Nucleus accumbens (tissue), 56 donors: ENCODE measurements at places on chromosomes 5 and 9.

DNA sequence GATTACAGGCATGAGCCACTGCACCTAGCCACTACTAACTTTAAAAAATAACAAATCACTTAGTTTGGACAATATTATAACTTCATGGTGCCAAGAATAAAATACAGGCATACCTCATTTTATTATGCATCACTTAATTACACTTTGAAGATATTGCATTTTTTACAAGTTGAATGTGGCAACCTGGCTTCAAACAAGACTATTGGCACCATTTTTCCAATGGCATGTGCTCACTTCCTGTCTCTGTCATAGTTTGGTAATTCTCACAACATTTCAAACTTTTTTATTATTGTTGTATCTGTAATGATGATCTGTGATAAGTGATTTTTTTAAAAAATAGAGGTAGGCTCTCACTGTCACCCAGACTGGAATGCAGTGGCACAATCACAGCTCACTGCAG is 49.9 kb upstream of the ERBIN start:
- DNase-seq: no peak

- no peak for DNase-seq
Measured at GRCh38 chr5:30880514-30880913, 313.0 kb upstream of the CDH6 start.

DNA sequence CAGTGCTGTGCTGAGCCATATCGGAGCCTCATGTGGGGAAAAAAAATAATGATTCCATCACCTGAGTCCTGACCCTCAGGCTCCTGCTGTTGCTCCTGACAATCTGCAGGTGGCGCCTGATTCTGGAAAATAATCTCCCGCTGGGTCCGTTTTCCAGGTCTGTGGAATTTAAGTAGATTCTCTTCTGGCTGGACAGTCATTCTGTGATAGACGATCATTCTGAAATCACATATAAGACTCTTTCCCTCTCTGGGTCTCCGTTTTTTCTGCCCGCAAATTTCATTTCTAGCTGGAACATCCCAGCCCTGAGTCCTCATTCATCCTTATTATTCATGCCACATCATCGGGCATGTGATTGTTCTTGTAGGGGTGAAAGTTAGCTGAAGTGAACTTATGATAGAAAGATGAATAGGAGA is 22.1 kb upstream of the STXBP1 start:
- peak; percentile 40 for DNase-seq

- no peak for DNase-seq
Measured at GRCh38 chr5:15885156-15885555, 294.4 kb downstream of the MARCHF11 start.

DNA sequence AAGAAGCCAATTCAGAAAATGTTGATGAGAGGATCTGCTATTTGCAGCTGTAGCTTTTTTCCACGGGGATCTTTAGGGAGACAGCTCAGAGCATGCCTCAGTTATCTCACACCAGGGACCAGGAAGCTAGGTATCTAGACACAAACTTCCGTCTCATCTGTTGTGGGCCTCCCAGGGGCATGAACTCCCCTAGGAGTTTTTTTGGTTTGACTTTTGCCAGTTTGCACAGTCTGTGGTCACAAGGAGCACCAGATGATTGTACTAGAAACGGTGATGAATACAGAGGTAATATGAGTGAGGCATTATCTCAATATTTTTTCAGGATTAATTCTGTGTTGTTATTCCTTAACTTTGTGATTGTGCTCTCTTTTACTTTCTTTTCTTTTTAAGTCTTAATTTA is 533.2 kb upstream of the SEMA6A start:
- DNase-seq: no peak

DNA sequence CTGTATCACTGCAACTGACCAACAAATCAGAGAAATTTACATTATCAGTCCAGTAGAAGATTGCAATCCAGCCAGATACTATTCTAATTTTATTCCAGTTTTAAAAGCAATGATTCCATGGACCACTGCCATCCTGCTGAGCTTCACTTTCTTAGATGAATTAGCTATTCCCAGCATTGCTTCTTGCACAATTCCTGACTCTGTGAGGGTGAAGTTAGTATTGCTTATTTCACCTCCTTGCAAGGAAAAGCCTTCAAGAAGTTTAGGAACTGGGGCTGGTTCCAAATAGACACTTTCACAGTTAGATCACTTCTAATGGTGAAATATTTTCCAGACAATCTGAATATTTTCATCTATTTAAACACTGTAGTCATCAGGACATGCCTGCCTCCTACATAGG is 338.6 kb upstream of the TNC start:
- no peak for DNase-seq

DNA sequence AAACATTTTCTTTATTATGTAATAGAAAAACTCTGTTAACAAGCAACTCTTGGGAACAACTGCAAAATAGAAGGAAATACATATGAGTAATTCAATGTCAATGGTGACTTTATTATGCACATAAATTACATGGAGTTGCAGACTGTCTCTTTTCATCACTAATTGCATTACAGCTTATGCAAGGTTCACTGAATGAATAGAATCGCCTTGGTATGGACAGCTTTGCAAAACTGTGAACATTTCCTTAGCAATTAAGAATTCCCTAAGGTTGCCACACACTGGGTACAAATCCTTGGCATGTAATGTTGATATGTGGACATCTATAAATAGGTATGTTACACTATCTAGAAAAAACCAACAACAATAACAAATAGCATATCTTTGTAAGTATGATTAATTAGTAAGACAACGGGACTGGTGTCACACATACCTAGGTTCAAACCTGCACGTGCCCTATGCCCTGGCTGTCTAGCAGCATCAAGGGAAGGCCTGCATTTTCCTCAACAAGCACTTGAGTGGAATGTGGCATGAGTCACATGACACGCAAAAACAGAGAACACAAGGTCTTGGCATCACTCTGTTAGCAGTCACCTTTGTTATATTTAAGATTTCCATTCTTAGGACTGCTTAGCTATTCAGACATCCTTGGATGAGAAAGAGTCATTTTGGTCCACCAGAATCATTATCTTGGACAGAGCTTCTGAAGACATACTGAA is 263.9 kb downstream of the CTNND2 start:
- DNase-seq: no peak

DNA sequence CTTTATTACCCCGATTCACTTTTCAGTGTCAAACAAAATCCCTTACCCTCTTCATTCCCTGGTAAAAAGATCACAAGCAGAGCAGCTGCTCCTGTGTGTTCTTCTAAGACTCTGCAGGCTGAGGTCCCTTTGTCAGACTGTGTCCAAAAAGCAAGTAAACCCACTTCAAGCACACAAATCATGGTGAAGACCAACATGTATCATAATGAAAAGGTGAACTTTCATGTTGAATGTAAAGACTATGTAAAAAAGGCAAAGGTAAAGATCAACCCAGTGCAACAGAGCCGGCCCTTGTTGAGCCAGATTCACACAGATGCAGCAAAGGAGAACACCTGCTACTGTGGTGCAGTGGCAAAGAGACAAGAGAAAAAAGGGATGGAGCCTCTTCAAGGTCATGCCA is 34.5 kb downstream of the CREBRF start:
- DNase-seq: no peak

GRCh38 chr9:115398313-115398650 is 280.3 kb upstream of the TNC start:
- no peak for DNase-seq

DNA sequence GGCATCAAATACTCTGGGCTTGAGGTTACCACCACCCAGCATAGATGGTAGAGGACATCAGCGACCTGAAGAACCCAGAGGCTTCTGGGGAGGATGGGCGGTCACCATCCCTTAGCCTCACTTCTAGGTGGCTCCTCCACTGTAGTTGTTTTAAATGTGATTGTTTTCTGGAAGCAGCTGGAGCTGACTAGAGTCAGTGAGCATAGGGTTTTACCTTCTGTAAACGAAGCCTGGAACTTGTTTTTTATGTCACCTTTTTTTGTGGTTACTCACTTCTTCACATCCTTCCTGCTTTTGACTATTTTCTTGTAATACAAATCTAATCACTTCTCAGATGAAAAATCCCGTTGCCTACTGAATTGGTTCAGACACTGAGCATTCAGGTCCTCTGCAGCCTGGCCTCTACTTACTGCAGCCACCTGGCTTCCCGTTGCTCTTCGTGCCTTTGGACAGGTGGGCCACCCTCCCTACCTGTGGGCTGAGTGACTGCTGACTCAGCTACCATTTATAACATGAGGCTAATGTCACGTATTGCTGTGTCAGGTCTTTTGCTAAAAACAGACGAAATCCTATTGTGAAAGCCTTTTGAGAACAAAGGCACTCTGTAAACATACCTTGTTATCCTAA is 167.8 kb downstream of the MAN2A1 start:
- DNase-seq: no peak

- DNase-seq: no peak
Measured at GRCh38 chr9:93086447-93087224, 9.4 kb upstream of the CARD19 start.

DNA sequence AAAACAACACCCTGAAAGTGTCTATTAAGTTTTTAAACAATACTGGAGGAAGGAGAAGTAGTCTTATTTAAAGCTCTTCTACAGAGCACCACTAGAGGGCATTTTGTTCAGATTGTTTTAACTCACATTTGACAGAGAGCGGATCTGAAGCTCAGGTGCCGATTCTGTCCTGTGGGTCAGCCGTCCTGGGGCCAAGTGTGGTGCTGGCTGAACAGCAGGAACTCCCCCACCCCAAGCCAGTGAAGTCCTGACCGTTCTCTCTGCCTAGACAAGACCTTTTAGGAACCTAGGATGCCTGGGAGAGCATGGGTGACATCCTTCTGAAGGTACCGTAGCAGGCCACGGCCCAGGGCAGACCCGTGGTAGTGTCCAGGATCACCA is 3.9 kb downstream of the EXOC3 start:
- DNase-seq: no peak

GRCh38 chr5:123007182-123007581 is 29.3 kb downstream of the PPIC start:
- no peak for DNase-seq

DNA sequence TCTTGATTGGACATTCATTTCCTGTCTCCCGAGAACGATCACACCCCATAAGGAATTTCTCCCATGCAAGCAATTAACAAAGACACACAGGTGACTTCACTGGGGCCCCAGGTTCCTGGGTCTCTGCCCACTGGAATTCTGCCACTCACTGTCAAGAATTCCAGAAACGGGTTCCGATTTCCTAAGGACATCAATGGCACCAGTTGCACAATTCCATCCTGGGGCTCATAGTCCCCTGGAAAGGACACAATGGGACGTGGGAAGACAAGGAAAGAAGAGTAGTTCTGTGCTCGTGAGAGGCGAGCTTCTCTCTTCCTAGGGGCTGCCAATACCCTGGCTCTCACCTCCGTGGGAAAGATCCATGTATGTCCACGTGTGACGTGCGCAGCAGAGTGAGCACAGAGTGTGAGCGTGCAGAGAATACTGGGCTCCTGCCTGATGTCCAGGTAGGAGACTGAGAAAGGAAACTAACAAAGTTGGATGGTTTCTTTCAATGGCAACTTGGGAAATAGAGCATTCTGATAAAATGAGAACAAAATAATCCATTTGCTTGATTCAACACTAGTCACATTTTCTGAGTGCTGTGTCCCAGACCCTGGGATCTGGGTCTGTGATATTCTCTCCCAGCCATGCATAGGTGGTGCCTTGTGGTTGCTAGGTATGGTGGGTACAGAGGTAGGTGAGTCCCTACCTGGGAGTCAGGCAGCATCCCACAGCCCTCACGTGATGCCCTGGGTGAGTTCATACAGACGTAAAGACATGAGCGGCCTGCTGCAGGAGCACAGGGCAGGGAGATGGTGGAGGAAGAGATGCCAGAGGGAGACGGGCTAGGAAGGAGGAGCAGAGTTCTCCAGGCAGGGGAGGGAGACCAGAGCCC is 159.8 kb downstream of the COL23A1 start:
- no peak for DNase-seq

DNA sequence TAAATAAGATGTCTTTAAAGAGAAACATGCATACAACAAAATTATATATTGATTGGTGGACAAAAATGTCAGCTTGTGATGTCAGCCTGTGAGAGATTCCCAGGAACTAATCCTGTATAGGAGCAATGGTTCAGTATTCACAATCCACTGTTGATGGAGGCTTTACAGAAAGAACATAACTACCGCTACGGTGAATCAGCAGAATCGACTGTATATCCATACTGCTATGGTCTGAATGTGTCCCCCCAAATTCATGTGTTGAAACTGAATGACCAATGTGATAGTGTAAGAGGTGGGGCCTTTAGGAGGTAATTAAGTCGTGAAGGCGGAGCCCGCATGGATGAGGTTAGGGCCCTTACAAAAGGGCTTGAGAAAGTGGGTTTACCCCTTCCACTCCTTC is 40.4 kb upstream of the TBC1D2 start:
- no peak for DNase-seq

GRCh38 chr9:133991214-133991921 is 756 bp downstream of the VAV2 start:
- DNase-seq: no peak

- no peak for DNase-seq
Measured at GRCh38 chr9:9563817-9564216, 1049.0 kb downstream of the PTPRD start.

- DNase-seq: no peak
Measured at GRCh38 chr5:9408964-9409363, 136.9 kb downstream of the SEMA5A start.

DNA sequence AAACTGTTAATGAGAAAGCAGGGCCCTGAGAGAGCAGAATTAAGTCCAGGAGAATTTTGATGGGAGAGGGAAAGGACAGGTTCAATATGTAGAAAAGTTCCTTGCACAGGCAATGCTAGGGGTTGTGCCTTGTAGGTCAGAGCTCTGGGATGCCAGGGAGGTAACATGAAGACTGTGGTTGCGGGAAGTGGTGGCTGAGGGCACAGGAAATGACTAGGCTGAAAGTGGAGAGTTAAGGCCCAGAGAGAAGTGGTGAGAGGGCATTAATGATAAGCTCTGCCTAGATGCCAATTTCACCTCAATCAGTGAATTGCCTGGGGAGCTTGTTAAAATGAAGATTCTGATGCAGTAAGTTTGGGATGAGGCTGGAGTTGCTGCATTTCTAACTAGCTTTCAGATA is 31.5 kb upstream of the PPP3R2 start:
- no peak for DNase-seq

DNA sequence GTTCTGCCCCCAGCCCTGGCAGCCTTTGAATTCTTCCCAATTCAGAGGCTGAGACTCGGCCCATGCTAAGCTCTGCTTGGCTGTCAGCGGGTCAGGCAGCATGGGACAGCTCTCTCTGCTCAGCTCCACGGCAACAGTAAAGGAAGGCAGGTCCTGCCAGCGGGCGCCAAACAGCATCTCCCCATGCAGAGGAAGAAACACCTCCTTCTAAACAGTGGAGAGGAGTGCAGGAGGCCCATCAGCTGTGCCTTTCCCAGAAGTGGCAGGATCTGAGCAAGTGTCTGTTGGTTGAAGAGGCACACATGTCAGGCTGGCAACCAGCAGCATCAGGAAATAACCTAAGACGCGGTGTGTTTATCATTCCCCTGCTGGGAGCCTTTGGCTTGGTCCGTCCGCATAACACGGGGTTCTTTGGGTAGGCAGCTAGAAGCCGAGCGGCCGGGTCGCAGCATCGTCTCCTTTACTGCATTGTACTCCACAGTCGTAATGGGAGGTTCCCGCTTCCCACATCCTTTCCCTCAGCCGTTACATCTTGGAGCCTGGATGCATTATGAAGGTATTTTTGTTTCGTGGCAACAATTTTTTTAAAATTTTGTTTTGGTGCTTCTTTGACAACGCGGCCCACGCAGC is 42.7 kb upstream of the NCS1 start:
- no peak for DNase-seq
